Central memory CD8-positive, alpha-beta T cell (primary cell): ENCODE measurements at places on chromosomes 13 and 19.

- no peak overlapping the region for H3K4me3 ChIP-seq
- H3K36me3 ChIP-seq, result peaks cover 6% of the 10 kb centered on the region
- DNase-seq, result no peak
Observed at GRCh38 chr13:21058361-21058760, 3.0 kb downstream of the LATS2 start.

- peaks cover 91% of the 10 kb centered on the region for H3K36me3 ChIP-seq
- H3K27me3 ChIP-seq, result no peaks in the 10 kb centered on the region
- DNase-seq, result no peak
Observed at GRCh38 chr19:14400951-14401431, 18.1 kb downstream of the DDX39A start.

DNA sequence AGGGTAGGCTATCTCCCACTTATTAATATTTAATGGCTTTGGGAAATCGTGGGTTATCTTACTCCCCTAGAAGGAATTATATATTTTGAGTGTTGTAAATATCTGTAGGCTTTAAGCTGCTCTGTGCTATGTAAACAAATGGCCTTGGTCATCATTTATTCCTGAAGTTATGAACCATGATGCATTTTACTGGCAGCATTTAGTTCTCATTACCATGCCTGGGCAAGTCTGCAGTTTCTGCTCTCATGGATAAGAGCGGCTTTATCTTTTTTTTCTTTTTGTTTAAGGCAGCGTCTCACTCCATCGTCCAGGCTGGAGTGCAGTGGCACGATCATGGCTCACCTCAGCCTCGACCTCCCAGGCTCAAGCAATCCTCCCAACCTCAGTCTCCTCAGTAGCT lies 156.1 kb downstream of the IRS2 start:
- H3K36me3 ChIP-seq, result no peaks in the 10 kb centered on the region
- no peak overlapping the region for H3K27ac ChIP-seq
- no peaks in the 10 kb centered on the region for H3K27me3 ChIP-seq
- no peak for DNase-seq

- H3K27me3 ChIP-seq, result no peaks in the 10 kb centered on the region
- no peak overlapping the region for H3K27ac ChIP-seq
- H3K36me3 ChIP-seq, result peaks cover 22% of the 10 kb centered on the region
- peak overlapping the region; percentile 96 for H3K4me3 ChIP-seq
- no peak for DNase-seq
Observed at GRCh38 chr19:16112778-16113177, 1.1 kb downstream of the RAB8A start.

DNA sequence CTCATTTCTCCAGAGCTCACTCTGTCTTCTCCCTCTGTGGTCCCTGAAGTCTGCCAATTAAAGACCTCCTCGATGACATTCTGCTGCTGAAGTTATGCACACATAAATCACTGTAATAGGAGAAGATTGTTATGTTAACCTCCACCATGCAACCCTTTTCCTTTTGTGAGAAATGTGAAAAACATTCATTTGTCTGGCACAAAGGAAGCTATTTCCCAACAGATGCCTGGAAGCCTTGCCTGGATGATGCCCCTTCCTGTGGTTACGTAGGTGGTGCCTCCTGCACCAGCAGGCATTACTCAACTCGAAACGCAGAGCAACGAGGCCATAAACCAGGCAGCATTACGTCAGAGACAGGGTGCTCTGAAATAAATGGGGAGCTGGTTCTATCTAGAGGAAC lies 327.4 kb upstream of the ZNF507 start:
- H3K36me3 ChIP-seq, result no peaks in the 10 kb centered on the region
- H3K4me1 ChIP-seq, result no peaks in the 10 kb centered on the region
- no peaks in the 10 kb centered on the region for H3K27me3 ChIP-seq
- H3K27ac ChIP-seq, result no peak overlapping the region
- H3K4me3 ChIP-seq, result no peak overlapping the region

- peak overlapping the region; percentile 5 for H3K27ac ChIP-seq
- H3K4me3 ChIP-seq, result no peak overlapping the region
- peaks cover 43% of the 10 kb centered on the region for H3K36me3 ChIP-seq
- no peak for DNase-seq
- no peaks in the 10 kb centered on the region for H3K27me3 ChIP-seq
Observed at GRCh38 chr13:46008631-46009030, 43.9 kb downstream of the ZC3H13 start.

DNA sequence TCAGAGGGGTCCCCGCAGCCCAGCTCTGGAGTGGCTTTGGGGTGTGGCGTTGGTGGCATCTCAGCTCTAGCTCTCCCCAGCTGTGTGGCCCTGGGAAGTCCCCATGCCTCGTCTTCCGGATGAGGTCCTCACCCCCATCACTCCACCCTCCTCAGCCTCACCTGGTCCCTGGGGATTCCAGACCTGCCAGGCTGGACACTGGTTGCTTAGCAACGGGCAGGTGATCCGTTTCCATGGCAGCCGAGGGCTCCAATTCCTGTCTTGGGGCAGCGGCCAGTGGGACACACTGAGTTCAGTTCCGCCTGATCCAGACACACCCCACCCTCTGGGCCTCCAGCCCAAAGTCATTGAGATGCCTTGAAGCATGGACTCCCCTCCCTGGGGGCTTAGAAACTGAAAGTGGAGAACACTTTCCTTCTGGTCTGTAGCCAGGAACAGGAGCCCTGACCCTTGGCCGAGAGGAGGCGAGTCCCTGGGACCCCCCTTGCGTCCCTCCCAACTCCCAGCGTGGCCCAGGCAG lies 7.7 kb upstream of the MISP start:
- no peak overlapping the region for H3K4me3 ChIP-seq
- H3K4me1 ChIP-seq, result no peaks in the 10 kb centered on the region
- no peak overlapping the region for H3K27ac ChIP-seq
- H3K27me3 ChIP-seq, result no peaks in the 10 kb centered on the region

GRCh38 chr13:99390601-99391000 lies 83.4 kb upstream of the GPR183 start:
- H3K36me3 ChIP-seq, result peaks cover 9% of the 10 kb centered on the region
- H3K27me3 ChIP-seq, result no peaks in the 10 kb centered on the region
- peaks cover 37% of the 10 kb centered on the region for H3K4me1 ChIP-seq
- DNase-seq, result no peak
- H3K27ac ChIP-seq, result no peak overlapping the region

GRCh38 chr19:10289167-10289835 lies 451 bp upstream of the ICAM5 start:
- DNase-seq, result peak; percentile 48
- no peak overlapping the region for H3K27ac ChIP-seq
- peaks cover 32% of the 10 kb centered on the region for H3K36me3 ChIP-seq
- H3K4me3 ChIP-seq, result peak overlapping the region; percentile 87
- H3K4me1 ChIP-seq, result peaks cover 55% of the 10 kb centered on the region

DNA sequence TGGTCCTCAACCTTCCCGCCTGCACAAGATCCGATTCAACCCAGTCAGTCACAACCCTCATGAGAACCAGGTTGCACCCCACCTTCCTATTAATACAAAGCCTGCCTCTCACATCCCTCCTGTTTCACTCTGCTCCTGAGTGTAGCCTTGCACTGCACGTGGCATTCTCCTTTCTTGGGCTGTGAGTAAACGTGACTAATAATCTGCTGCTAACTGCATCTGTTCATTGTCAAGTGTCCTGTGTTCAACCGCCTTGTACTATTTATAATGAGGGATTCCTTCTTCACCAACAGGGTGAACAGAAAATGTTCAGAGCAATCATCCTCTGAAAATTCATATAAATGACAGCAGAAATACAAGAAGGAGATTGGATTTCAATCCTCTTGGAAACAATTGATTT lies 1608.2 kb downstream of the SLITRK5 start:
- no peaks in the 10 kb centered on the region for H3K36me3 ChIP-seq
- no peaks in the 10 kb centered on the region for H3K27me3 ChIP-seq
- no peak overlapping the region for H3K27ac ChIP-seq
- no peaks in the 10 kb centered on the region for H3K4me1 ChIP-seq
- H3K4me3 ChIP-seq, result no peak overlapping the region

DNA sequence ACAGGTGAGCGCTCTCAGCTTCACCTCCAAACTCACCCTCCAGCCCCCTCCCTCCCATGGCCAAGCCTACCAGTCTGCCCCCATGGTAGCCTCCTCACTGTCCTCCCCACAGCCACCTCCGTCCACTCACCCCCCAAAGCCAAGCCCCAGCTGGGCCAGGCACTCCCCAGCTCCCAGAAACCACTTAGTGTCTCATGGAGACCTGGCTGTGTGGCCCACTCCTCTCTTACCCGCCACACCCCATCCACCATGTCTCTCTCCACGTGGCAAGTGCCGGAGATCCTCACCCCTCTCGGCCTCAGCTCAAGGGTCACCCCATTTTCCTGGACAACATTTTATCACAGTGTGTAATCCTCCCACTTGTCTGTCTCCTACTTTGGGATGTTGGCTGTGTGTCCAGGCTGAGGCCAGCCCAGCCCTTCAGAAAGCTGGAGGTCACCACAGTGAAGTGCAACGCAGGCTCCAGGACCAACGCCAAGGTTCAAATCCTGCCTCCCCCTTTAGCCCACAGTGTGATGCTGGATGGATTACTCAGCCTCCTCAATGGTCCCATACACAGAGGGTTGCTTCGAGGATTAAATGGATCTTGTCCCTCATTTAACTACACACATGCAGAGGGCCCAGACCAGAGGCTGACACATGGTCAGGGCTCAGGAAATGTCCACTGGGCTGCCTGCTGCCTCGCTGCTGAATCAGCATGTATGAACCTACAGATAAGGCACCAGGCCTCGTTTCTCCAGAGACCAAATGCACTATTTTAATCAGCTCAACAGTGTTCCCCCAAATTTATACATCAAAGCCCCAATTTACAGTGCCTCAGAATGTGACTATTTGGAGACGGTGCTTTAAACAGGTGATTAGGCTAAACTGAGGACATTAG lies 71.3 kb downstream of the CEBPG start:
- peaks cover 14% of the 10 kb centered on the region for H3K4me1 ChIP-seq
- H3K4me3 ChIP-seq, result no peak overlapping the region
- H3K27ac ChIP-seq, result no peak overlapping the region
- no peak for DNase-seq
- peaks cover 4% of the 10 kb centered on the region for H3K36me3 ChIP-seq
